Brain microvascular endothelial cell (primary cell): ENCODE measurements at places on chromosomes 12 and 14.

DNA sequence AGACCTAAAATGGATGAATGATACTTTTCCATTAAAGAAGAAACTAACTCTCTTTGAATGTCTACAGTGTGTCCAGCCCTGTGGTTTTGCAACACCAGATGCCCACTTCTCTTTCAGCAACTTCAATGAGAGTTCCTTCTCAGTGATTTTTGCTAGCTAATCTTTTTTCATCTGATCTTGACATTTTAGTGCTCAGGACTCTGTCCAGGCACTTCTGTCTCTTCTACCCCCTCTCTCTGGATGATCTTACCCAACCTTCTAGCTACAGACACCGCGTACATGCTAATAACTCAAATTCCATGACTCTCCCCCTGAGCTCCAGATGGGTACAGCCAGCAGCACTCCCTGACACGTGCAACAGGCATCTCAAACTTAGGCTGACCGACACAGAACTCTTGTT lies 161.1 kb upstream of the FOXN3 start:
- peak; percentile 6 for DNase-seq

GRCh38 chr14:100054316-100055075 lies 10.7 kb upstream of the EVL start:
- DNase-seq, result no peak

DNA sequence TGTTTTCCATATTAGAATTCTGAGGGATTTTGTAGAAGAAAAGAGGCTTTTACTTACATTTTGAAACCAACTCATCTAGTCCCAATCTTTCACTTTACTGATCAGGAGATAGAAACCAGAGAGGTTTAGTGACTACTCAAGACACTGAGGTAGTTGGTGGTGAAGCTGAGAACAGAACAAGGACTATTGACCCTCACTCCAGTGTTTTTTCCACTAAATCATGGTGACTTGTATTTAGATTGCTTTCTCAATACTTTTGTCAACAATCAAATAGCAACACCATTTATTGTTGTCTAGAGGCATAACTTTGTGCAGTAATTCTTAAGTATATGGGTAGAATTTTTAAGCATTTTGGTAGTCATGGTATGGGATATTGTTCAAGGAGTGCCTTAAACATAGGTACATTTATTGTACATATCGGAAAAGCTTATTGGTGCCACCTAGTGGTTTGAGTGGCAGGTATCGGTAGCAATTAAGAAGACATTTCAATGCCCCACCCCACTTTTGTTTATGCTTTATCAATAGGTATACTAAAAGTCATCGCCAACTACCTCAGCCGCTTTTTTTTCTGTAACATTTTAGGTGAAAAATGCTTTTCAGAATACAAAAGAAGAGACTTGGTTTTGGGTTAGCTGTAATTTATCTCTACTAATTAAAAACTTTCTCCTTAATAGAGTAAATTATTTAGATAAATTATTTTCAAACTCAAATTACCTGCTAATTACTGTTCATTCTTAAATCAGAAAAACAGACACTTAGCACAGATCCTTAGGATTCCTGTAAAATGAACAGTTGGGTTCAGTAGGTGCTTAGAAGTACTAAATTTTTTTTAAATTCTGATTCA lies 47.3 kb upstream of the PAWR start:
- DNase-seq, result peak; percentile 55

DNA sequence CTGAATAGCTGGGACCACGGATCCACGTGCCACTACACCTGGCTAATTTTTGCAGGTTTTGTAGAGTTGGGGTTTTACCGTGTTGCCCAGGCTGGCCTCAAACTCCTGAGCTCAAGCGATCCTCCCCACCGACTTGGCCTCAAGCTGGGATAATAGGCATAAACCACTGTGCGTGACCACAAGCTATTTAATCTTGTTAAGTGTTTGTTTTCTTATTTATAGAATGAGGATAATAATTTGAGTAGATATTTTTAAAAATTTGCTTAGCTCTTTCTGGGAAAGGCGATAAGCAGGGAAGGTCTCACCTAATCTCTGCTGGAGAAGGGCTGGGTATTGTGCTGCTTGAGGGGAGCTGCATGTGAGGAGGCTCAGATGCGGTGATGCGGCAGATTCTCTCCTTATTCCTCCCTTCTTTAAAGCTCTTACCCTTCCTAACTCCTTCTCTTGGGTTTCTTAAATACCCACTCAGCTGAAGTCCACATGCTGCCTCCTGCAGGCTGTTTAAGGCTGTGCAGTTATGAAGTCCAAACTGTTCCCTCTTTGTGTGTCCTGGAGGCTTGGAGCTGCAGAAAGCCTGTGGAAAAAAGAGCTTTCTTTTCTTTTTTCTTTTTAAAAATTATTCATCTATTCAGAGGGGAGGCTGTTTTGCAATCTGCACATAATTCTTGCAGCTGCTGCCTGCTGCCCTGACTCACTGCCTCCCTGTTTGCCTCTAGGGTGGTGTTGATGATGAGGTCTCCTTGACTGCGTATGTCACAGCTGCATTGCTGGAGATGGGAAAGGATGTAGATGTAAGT lies 37.9 kb downstream of the A2ML1 start:
- DNase-seq, result peak; percentile 15

DNA sequence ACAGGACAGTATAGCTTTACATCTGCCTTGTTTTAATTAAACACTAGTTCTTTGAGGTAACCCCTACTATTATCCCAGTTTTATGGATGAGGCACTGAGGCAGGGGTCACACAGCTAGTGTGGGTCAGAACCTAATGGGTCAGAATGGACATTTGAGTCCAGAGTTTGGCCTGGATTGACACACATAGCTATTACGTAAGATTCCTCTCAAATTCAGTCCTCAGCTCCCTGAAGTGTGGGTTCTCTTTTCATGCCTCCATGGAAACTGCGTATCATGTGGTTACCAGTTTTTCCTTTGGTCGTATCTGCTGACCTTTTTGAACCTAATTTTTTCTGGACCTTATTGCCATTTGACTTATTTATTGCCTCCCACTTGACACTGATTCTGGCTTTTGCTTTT lies 40.4 kb downstream of the PSEN1 start:
- DNase-seq, result no peak

DNA sequence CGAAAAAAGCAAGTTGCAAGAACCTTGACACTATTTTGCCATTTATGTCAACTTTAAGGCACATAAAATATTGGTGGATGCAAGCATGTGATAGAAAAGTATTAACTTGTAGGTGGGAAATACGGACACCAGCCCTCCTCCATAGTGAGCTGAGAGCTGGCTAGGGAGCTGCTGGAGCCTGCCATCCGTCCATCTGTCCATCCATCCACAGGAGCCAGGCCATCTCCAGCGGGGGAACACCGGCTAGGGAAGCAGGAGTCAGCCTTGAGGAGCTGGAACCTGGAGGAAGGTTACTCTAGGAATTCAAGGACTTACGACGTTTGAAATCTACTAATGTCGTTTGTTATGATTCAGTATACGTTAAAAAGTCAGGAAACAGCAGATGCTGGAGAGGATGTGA lies 120.7 kb upstream of the C14orf180 start:
- DNase-seq, result no peak

DNA sequence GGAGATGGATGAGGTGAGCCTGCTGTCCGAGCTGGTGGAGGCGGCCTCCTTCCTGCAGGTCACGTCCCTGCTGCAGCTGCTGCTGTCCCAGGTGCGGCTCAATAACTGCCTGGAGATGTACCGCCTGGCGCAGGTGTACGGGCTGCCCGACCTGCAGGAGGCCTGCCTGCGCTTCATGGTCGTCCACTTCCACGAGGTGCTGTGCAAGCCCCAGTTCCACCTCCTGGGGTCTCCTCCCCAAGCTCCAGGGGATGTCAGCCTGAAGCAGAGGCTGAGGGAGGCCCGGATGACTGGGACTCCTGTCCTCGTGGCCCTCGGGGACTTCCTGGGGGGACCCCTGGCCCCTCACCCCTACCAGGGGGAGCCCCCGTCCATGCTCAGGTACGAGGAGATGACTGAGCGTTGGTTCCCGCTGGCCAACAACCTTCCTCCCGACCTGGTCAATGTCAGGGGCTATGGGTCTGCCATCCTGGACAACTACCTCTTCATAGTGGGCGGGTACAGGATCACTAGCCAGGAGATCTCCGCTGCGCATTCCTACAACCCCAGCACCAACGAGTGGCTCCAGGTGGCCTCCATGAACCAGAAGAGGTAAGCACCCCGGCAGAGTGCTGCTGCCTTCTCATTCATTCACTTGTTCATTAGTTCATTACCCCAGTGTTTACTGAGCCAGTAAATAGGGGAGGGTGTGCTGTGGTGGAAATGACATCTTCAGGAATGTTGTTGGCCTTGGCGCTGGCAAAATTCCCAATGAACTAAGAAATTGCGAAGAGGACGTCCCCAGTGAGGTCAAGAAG lies 774 bp upstream of the MANSC4 start:
- DNase-seq, result peak; percentile 27

GRCh38 chr12:114355389-114356088 lies 50.4 kb downstream of the TBX5 start:
- DNase-seq, result no peak

GRCh38 chr12:120019197-120019596 lies 30.2 kb downstream of the BICDL1 start:
- no peak for DNase-seq

DNA sequence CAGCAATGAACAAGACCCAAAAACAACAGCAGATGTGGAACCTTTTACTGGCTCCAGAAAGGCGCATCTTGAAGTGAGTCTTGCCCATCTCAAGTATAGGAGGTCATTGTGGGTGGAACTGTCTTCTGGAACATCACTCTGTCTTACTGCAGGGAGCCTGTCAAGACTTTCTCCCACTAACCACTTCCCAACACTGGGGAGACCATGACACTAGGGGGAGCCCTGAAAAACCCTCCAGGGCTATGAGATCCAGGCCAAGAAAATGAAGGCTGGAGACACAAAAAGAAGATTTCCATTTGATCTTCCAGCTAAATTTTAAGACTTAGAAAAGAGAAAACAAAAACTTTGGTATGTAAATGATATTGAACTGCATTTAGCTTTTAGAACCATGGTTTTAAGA lies 13.5 kb upstream of the ATG14 start:
- DNase-seq, result no peak

- no peak for DNase-seq
Observed at GRCh38 chr12:32266756-32267155, 132.6 kb upstream of the FGD4 start.

DNA sequence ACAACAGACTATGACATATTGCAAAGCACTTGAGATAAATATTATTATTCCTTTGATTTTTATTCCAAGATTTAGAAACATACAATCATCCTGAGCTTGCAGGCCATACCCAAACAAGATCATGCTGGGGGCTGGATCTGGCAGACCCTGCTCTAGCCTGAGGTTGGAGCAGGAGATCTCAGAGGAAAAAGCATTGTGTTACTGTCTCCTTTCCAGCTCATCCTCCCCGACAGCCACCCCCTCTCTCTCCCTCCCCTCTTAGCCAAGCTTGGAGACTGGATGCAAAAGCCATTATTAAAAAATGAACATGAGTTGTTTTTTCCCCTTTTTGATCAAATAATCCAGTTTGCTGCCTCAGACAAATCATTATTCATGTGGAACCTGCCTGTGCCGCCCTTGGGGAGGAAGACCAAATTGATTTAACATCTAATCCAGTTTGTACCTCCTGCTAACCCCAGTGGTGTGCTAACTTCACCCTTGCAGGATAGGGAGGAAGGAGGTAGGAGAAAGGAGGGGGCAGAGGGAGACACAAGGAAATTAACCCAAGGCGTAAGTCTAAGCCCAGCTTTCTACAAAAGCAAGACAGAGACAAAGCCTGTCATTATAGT lies 565.8 kb upstream of the TBX3 start:
- DNase-seq, result no peak

- no peak for DNase-seq
Observed at GRCh38 chr14:34837801-34838322, 37.3 kb downstream of the BAZ1A start.

DNA sequence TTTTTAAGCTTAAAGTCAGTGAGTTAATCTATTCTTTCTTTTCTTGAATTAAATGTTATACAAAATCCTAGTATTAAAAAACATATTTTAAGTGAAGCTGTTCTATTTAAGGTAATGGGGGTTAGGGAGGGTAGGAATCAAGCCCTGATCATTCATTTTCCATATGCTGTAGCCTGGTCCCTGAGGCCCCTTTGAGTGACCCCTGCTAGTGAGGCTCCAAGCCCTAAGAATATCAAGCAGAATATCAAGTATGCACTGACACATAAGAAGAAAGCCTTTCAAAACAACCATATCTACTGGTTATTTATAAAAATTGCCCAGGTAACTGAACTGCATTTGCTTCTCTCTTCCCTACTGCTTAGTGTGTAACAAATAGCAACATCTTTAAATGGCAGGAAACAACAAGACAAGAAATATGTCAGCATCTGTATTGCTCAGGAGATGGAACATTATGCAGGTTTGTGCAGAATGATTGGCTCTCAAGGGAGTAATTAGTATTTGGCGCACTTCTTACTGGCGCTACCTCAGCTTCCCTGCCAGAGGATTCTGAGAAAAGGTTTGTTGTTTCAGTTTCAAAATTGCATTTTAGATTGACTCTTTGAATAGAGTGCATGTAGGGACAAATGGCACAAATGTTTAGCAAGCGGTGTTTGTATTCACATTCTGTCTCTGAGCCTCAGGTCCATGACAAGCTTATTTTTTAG lies 223.0 kb downstream of the DUSP6 start:
- DNase-seq, result no peak

DNA sequence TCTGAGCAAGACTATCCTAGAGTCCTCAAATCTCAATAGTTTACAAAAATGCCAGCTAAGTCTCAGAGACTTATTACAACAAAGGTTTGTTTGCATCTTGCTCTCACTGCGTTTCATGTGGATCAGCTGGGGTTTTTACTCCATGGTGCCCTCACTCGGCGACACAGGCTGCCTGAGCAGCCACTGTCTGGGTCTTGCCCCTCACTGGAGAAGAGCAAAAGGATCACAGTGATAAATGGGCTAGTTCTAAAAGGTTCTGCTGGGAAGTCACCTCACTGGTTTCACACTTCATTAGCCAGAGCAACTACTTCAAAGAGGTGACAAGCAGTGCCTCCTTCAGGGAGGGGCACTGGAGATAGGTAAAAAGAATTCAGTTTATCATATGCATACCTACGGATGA lies 392.0 kb downstream of the RPL10L start:
- DNase-seq, result no peak

GRCh38 chr12:109113661-109114321 lies 2.6 kb upstream of the ACACB start:
- DNase-seq, result no peak

DNA sequence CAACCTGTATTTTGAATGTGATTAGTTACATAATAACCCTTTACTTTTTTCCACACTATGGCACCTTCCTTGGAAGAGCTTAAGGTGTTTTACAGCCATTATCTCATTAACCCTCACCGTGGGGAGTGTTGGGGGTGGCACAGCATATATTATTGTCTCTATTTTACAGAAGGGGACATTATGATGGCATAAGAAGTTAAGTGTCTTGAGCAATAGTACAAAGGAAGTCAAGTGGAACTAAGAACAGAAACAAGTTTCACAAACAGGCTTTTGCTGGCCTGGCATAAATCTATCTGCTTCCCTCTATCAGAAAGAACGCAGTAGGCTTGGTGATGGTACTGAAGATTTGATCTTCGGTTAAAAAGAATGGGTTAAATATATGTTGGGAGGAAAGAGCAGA lies 169.7 kb upstream of the OTX2 start:
- no peak for DNase-seq

DNA sequence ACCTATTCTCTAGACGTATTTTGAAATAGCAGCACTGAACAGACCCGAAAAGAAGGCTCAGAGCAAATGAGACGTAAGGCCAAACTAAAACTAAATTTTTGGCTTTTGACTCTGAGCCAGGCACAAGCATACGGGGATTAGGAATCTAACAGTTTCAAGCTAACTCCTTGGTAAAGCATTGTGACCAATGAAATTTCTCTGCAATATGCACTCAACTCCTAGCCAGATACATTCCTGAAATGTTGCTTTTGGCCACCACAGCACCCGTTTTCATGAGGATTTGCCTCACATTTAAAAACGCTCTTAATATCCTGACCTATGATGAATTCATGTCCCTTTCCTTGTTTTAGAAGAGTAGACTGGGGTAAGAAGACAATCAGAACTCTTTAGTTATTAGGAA lies 53.1 kb upstream of the NPFF start:
- DNase-seq, result peak; percentile 83
